Stimulated activated CD4-positive, alpha-beta T cell treated with anti-CD3 and anti-CD28 coated beads, Interleukin-15, amount 100 ng/mL, for 1 hour (primary cell): ENCODE measurements at places on chromosomes 13 and 19.

- no peak for DNase-seq
These were observed 10.2 kb downstream of the DPP9 start for GRCh38 chr19:4713384-4713951.

DNA sequence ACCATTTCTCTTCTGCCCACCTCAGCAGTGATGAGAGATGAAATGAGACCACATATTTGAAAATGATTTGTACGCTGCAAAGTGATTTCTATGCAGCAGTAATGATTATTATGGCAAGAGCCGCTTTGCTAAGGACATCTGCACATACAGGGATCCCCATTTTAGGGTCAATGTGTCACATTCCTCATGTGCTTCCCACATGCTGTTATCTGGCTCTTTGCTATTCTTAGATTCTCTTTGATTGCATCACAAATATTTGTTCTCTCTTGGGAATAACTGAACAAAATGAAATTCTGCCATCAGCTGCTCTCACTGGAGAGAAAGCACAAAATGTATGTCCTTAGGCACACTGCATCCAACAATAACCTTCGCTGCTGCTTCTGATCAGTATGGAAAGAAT, 209.5 kb upstream of the IPO5 start:
- no peak for DNase-seq

- no peak for DNase-seq
These were observed 1.1 kb downstream of the AKAP8L start for GRCh38 chr19:15417699-15418098.

DNA sequence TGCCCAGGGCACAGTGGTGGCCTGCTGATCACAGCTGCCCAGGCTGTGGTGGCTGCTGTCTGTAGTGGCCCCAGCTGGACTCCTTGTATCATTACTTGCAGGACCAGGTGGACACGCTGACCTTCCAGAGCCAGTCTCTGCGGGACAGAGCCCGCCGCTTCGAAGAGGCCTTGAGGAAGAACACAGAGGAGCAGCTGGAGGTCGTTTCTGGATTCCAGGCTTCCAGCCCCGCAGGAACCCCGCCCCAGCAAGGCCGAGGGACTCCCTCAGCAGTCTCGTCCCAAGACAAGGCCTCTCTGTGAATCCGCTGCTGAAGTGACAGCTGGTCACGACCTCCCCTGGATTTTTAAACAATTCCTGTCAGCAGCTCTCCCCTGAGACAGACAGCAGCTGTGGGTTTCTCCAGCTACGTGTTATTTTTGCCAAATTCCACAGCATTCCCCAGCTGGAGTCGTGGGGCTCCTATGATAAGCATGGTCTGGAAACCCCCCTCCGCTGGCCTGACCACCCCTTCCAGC, 98.3 kb downstream of the SLC7A1 start:
- no peak for DNase-seq

- DNase-seq, result peak; percentile 44
These were observed at the start of gene NKG7 for GRCh38 chr19:51372649-51373504. TSS of gene NKG7 (minus strand) at chr19:51372654. CDS start at chr19:51372535, 119 bp downstream.

DNA sequence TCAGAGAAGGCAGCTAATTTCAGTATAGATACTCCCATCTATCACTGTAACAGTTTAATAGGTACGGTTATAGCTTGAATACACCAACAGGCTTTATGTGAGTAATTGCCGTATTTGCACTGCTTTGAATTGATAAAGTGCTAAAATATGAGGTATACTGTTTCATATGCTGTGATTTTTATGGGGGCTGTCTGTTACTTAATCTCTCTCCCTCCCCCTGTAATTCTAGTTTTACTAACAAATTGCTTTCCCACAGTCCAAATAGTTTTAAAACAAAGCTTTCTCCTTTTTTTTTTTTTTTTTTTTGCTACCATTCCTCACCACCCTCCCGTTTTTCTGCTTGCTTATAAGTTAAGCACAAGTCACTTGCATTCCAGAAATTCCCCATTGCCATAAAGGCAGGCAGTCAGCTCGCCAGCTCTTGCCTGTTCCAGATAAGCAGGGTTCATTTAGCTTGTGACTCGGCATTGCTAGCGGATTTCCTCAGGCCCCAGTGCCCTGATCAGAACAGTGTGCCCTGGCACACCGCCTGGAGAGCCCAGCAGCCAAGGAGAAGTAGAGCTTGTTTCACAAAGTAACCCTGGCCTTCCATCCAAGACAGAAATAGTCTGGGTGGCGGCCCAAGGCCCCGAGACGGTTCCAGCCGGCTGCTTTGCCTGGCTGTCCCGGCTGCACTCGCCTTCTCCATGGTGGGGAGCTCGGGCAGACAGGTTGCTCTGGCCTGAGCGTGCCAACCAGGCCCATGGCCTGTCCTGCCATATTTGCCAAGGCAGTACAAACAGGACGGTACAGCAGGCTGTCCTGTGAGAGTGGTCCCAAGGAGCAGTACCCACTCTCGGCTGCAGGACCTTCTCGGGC, 43.5 kb upstream of the NPAS1 start:
- no peak for DNase-seq

DNA sequence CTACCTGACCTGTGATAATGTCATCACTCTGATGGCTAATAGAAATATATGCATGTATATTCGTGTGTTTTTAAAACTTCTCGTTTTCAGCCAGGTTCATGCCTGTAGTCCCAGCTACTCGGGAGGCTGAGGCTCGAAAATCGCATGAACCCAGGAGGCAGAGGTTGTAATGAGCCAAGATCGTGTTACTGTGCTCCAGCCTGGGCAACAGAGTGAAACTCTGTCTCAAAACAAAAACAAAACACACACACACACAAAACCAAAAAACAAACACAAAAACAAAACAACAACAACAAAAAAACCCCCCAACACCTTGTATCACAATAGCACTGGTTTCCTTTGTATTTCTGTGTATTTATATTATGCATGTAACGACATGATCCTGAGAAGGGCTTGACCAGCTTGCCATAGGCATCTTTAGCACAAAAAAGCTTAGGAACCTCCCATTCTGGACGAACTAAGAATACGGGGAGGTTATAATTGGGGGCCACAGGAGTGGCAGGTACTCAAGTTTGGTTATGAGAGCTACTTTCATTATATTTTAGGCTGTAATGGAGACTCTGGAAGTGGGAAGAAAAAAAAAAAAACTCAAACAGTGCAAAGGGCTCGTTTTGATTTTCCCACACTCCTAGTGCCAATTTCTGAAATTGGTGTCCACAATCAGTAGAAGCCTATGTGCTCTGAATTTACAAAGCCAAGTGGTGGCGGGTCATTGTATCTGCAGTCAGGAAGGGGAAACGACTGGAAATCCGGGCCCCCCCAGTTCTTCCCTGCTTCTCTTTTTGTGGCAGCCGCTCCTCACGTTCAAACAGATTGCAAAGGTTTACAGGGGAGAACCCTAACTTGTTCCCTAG, 1.2 kb upstream of the ACP7 start:
- DNase-seq, result no peak

DNA sequence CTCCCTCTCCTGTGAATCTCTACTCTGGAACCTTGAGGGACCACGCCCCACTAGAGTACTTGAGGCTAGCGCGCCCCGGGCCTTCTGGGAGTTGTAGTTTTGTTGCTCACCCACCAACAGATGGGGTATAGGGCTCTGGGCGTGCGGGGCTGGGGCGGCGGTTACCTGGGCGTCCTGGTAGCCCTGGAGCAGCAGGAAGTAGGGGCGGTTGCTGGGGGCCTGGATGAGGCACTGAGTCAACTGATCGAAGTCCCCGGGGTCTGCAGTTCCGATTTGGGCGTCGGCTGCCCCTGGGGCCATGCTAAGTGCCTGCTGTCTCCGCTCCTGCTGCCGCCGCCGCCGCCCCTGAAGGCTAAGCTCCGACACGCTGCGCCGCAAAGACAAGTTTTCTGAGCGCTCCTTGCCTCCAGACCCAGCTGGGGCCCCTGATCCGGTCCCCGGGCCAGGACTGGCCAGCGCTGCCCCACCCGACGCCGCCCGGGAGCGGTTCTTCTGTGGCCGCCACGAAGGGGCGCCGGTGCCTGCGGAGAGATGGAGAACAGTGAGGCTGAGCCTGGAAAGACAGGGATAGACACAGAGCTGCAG, 5.3 kb downstream of the RASIP1 start:
- DNase-seq, result no peak

DNA sequence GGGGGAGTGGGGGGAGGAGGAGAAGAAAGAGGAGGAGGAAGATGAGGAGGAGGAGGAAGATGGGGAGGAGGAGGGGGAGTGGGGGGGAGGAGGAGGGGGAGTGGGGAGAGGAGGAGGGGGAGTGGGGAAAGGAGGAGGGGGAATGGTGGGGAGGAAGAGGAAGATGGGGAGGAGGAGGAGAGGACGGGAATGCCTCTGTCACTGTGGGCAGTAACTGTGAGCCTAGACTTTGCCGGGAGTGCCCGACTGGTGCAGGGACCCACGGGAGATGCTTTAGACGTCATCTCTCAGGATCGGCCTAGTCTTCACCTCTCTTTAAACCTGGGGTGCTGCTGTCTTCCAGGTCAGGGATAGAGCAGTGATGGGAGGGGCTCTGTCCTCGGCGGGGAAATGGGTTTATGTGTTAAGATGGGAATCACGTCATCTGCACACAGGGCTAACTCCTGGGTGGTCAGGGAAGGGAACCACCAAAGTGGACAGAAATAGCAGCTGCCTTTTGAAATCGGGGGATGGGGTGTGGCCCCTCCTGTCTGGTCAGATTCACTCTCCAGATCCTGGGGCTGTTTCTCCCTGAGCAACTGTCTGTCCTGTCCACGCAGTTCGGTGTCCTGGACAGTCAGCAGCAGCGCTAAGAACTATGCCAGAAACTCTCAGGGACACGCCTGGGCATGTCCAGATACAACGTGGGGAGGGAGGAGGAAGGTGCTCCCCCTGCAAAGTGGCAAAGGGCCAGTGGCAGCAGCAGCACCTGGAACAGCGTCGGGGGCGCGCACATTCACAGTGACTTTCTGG, 26.9 kb downstream of the GAS6 start:
- no peak for DNase-seq

DNA sequence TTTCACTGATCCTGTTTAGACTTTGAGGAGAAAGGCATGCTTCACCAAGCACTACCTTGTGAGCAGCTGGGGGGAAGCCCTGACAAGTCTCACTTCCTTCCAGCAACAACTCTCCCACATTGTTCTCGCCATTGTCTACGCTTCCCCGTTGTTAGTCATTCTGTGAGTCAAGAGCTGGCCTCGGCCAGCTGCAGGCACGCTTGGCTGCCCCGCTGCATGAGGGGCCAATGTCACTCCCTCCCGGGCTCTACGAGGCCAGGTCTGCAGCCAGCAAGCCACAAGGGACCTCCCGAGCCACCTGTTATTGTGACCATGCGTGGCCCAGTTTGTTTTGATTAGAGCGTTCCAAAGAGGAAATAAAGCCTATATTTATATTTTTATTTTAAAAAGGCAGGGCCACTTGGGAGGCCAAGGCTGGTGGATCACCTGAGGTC, 220.9 kb downstream of the FOXO1 start:
- no peak for DNase-seq

GRCh38 chr19:39194832-39195542, 1.8 kb upstream of the NCCRP1 start:
- no peak for DNase-seq

GRCh38 chr13:48840366-48840765, 135.3 kb upstream of the FNDC3A start:
- no peak for DNase-seq

GRCh38 chr19:55467236-55468053, 2.9 kb upstream of the C19orf85 start:
- DNase-seq, result peak; percentile 65

- no peak for DNase-seq
These were observed 607.6 kb downstream of the PCDH17 start for GRCh38 chr13:58238972-58239773.

- no peak for DNase-seq
These were observed 11.9 kb downstream of the ZNF558 start for GRCh38 chr19:8820234-8820633.

DNA sequence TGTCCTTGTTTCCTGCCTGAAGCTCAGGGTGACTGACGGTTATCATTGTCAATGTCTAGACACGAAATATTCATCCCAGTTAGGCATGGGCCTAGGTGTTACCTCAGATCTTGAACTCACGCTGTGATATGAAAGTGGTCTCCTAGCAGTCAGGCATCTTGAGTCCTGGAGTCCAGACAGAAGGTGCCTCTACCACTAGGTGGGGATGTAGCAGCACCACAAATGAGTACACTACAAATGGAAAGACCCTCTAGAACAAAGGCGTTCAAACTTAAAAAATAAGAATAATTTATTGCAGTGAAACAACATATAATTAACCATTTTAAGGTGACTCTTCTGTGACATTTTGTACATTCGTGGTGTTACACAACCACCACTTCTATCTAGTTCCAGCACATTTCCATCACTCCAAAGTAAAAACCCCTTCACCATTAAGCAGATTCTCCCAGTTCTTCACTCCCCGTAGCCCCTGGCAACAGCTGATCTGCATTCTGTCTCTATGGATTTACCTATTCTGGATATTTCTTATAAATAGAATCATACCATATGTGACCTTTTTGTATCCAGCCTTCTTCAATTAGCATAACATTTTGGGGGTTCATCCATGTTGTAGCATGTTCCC, 11.9 kb upstream of the FRY start:
- no peak for DNase-seq

GRCh38 chr19:42325896-42326771, 699 bp downstream of the MEGF8 start:
- DNase-seq, result no peak

GRCh38 chr13:105177265-105177900, 1358.1 kb downstream of the EFNB2 start:
- no peak for DNase-seq

GRCh38 chr13:68535329-68535728, 1305.2 kb upstream of the PCDH9 start:
- no peak for DNase-seq

- no peak for DNase-seq
These were observed 764 bp downstream of the ZNF626 start for GRCh38 chr19:20660473-20661140.

- no peak for DNase-seq
These were observed 1.0 kb upstream of the NAT14 start for GRCh38 chr19:55483706-55484592.

DNA sequence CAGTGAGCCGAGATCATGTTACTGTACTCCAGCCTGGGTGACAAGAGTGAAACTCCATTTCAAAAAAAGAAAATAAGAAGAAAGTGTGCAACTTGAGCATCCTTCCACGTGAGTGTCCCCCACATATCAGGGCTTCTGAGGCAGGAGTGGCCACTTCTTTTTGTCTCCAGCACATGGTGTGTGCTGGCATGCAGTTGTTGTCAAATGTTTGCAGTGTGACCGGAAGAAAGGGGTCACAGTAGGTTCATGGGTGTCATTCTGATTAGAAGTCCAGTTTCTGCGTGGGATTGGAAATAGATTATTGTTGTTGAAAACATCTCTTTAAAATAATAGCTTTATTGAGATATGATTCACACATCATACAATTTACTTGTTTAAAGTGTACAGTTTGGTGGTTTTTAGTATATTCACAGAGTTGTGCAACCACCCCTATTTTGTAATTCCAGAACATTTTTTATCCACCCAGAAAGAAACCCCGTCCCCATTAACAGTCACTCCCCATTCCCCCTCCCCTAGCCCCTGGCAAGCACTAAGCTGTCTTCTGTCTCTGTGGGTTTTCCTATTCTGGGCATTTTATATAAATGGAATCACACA, 2.2 kb downstream of the CRTC1 start:
- no peak for DNase-seq

DNA sequence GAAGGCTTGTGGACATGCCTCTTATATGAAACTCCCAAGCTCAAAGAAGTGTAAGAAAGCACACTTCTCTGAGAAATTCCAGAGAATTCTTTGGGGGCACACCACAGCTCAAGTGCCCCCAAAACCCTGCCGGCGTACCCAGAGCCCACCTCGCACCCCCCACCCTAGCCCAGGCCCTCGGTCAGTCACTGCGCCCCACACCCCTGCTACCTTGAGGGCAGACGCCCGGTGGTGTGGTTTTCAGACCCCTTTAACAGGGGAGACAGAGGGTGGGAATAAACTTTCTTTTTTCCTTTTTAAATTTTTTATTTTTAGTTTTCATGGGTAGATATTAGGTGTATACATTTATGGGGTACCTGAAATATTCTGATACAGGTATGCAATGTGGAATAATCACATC, 29.5 kb downstream of the PEPD start:
- DNase-seq, result no peak
